ENCODE measurements at places on chromosomes 6 and 20.

DNA sequence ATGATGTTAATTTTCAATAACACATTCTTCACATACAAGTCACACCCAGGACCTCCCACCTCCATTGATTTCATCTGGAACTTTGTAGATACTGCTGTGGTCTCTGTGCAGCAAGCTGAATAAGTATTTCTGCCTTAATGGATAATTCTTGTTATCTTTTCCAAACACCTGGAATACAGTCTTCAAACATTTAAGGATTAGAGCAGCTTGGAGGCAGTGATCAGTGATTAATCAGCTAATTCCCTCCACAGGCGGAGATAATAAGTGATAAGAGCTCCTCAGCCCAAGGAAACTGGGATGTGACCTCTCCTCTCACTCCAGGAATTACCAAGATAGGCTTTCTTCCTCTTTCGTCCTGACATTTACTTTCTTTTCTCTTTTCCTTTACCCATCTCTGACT, 110.7 kb downstream of the FIG4 start:
- DNase-seq, result no peak

DNA sequence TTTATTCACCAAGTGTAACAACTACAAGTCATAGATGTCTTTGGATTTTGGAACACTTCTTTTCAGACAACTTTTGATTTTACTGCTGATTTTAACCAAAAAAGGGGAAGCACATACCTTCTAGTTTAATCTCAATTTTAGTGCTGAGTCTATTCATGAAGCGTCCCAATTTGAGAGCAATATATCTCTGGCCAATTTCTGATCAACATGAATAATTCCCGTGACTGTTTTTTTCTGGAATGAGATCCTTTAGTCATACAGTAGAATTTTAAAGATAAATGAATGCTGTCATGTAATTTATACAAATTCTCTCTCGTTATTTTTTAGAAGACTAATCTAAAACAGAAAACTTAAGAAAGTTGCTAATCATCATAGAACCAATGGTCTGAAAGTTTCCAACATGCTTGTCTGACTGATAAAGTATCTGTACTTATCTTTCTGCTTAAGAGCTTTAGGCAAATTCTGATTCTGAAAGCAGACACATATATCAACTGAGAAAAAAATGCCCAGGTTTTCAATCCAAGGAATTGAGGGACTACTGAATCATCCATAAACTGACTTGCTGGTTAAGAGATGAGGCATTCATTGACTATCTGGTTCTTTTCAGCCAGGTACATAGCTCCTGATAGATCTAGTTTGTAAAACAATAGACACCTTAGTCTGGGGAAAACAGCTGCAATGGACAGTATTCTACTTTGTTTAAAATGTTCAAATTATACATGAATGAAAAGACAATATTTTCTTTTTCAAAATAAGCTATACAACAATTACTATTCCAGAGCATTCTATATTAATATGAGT, 657.5 kb downstream of the RFPL4B start:
- no peak for DNase-seq

GRCh38 chr6:39493174-39493573, 170.7 kb upstream of the KCNK16 start:
- no peak for DNase-seq

GRCh38 chr6:138403324-138403800, 661 bp upstream of the HEBP2 start:
- DNase-seq, result peak; percentile 40

DNA sequence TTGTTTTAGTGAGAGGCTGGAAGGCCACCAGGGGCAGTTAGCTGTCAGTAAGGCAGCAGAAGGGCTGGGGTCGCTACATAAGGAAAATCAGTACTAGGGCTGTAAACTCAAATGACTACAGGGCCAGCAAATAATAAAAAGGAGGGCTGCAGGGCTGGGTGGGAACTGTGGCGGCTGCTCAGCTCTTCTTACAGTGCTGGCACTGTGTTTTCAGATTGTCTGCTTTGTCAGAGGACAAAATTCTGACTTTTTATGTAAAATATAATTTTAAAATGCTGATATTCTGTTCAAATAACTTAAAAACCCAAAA, 23.2 kb downstream of the HLA-A start:
- no peak for DNase-seq

DNA sequence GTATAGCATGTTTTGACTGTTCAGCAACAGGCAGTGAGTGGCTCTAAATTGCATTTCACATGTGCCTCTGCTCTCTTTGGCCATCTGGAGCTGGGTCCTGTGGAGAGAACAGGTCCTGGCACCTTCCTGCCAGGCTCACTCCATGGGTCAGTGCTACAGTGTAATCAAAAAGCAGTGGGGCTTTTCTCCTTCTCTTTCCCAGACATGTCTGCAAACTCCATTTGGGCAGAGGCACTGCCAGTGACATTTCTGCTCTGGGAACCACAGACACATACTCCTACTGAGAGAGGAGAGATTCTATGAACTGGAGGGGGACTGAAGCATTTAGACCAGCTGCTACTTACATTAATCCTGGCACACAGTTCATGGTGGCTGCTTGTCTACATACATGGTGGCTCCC, 68.3 kb upstream of the TRAF3IP2 start:
- no peak for DNase-seq

DNA sequence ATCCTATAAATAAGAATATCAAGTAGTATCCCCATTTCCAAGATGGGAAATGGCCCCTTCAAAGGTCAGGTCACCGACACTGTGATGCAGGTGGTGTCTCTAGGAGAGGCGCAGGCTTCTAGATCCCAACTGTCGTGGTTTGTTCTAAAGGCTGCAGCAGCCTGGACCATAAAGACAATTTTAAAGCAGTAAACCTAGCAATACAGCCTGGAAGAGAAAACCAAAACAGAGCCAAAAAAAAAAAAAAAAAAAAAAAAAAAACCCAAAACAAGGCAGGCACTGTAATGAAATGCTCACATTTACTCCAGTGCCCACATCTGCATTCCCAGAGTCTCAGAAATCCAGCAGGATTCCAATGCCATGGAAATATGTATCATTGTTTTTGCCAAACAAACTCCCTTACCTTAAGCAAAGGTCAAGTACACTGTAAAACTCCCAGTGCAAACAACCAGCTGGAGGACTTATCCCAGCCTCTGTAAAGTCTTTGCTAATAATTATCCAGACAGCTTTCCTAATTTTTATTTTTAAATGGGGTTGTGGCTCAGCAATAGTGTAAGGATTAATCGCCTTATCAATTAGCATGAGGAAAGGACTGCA, 98.2 kb downstream of the PSMG4 start:
- DNase-seq, result no peak

GRCh38 chr6:25199544-25199943, 79.6 kb upstream of the CARMIL1 start:
- no peak for DNase-seq

GRCh38 chr6:138107078-138107751, at the start of gene PERP:
Gene PERP (minus strand): TSS chr6:138107419. CDS start chr6:138107340, 79 bp downstream.
- peak; percentile 28 for DNase-seq

GRCh38 chr6:25242567-25242966, 36.6 kb upstream of the CARMIL1 start:
- DNase-seq, result no peak

DNA sequence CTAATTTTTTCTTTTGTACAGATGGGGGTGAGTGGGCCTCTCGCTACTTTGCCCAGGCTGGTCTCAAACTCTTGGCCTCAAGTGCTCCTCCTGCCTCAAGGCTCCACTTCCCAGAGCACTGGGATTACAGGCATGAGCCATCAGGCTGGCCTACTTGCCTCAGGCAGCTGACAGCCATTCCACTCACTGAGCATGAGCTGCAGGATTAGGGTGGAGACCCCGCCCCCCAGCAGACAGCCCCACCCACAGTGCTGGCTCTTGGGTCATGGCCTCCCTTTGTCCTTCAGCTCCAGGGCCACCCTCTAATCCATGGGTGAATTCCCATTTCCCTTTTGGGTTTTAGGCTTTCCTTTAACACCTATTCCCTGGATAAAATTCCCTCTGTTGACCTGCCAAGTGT, 82.1 kb downstream of the BFSP1 start:
- no peak for DNase-seq

GRCh38 chr6:30544666-30545272, 11.5 kb downstream of the GNL1 start:
- DNase-seq, result peak; percentile 76

Measured in A673 (cell line).